Renal cortical epithelial cell (primary cell): ENCODE measurements at places on chromosomes 7 and 10. TPM values are rescaled to one million over a fixed set of nuclear protein-coding genes. Genes with fewer than 3 reads are reported as not detected.

CEP41 gene
- 11.3 and 18.7 TPM in 2 replicates for total RNA-seq

DENND2A gene
- 13.5 and 67.9 TPM in 2 replicates for total RNA-seq

DRGX gene
- not detected in 2 replicates for total RNA-seq

SPDYE2 gene
- 0.10 TPM in 1 of 2 replicates, not detected in the other for total RNA-seq

IGF2BP3 gene
- 43.9 and 50.8 TPM in 2 replicates for total RNA-seq

ACTL6B gene
- not detected in 2 replicates for total RNA-seq

FBXL13 gene
- total RNA-seq = 3.5 and 4.3 TPM in 2 replicates

CALHM2 gene
- total RNA-seq = 0.80 and 0.87 TPM in 2 replicates

OPALIN gene
- total RNA-seq = 0.05 TPM in 1 of 2 replicates, not detected in the other

GRCh38 chr7:127910670-127911069 is 120.6 kb downstream of the LRRC4 start:
- no peak for DNase-seq

- peak; percentile 93 for DNase-seq
These were observed 138.0 kb downstream of the TACC2 start for GRCh38 chr10:122126763-122127659.

DNA sequence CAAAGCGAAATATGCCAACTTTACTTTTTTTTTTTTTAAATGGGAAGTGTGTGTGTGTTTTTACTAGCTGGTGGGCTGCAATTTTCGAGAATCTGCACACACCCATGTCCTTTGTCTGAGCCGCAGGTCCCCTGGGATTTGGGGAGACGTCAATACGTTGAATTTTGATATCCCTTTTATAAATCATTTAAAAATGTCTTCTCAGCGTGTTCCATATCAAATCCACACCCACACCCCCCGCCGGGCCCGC is 404 bp upstream of the FMC1 start:
- DNase-seq = no peak

DNA sequence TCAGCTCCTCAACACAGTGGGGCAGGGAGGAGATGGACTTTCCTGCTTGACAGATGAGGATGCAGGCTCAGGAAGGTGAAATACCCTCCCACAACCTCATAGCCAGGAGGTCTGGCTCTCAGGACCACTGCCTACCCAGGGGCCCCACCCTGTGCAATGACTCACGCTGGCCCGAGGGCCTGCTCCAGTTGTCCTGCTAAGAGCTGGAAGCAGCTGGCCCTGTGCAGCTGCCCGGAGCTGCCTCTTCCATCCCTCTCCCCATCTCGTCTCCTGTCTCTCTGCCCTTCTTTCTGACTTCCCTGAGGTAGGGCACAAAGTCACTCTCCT is 123.9 kb downstream of the ZMIZ1 start:
- DNase-seq = peak; percentile 45

DNA sequence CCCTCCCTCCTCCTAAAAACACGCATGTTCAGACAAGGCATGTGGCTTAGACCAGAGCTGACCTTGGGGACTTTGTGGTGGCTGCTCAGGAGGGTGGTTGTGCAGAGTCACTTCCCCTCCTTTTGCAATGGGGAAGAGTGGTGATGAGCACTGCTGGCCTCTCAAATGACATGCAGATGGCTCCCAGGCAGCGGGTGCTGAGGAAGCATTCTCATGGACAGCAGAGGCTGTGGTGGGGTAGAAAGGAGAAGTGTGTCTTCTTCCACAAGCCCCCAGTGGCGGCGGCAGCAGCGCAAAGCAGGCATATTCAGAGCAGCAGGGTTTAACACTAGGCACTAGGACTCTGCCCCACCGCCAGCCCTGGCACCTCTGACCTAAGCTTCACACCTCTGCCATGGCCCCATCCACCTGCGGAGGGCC is 105.9 kb upstream of the ANLN start:
- no peak for DNase-seq

DNA sequence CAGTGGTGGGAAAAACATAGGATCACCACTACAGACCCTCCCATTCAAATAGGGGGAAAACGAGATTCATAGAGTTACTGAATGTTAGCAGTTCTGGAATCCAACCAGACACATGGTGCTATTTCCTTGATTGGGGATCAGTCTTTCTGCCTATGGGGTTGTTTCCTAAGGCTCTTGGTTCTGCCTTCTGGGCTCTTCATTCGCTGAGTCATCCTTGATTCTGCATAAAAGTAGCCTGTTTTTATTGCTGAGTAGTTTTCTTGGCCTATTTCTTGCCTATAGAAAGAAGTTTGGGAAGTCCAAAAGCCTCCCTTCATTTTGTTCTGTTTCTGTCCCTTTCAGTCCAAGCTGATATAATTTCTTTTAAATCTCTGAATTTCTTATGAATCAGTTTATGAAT is 99.3 kb upstream of the OIT3 start:
- peak; percentile 60 for DNase-seq

DNA sequence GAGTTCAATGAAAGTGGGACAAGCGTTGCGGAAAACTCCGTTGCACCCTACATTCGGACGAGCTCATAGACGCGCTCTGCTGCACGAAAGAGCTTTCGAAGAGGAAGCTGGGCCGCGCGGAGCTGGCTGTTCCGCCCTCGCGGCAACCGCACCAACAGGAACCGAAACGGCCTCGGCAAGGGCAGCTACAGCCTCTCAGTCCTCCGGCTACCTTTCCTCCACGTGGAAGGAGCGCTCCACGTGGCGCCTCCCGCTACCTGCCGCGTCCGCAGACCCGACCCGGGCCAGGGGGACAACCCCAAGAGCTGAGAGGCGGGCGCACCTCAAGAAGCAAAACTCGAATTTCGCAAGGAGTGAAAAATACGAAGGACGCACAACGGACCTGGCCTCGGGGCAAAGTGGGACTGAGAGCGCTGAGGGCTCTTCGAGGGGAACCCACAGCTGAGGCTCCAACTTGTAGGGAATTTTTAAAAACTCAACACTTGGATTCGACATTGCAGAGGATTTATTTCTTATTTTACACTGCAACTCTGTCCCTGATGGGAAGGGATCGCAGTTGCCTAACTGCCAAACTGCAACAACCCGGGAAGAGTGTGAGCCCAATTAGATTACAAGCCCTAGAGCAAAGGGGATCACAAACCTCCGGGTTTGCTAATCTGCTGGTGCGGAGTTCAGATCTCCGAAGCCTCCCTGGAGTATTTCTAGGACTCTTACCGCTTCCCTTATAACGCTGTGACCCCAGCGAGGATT is 1.4 kb downstream of the HPSE2 start:
- no peak for DNase-seq

- no peak for DNase-seq
These were observed 48.2 kb downstream of the PRLHR start for GRCh38 chr10:118547282-118547681.

DNA sequence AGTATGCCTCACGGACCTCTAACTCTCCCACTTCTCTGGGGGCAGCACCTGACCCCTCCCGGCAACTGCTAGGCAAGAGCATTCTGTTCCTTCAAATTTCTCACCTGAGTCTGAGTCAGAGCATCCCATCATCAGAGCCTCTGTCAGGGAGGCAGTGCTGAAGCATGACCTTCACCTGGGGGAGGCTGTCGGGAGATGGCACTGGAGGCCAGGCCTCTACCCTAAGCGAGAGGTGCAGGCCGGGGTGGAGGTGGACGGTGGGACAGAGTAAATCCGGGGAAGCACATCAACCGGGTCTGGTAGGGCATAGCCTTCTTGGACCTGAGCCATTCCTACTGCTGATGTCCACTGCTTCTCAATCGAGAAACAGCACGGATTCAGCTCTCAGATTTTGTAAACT is 90.4 kb downstream of the SPAG6 start:
- DNase-seq = no peak

GRCh38 chr10:27345455-27345920 is 104.9 kb upstream of the ACBD5 start:
- no peak for DNase-seq

DNA sequence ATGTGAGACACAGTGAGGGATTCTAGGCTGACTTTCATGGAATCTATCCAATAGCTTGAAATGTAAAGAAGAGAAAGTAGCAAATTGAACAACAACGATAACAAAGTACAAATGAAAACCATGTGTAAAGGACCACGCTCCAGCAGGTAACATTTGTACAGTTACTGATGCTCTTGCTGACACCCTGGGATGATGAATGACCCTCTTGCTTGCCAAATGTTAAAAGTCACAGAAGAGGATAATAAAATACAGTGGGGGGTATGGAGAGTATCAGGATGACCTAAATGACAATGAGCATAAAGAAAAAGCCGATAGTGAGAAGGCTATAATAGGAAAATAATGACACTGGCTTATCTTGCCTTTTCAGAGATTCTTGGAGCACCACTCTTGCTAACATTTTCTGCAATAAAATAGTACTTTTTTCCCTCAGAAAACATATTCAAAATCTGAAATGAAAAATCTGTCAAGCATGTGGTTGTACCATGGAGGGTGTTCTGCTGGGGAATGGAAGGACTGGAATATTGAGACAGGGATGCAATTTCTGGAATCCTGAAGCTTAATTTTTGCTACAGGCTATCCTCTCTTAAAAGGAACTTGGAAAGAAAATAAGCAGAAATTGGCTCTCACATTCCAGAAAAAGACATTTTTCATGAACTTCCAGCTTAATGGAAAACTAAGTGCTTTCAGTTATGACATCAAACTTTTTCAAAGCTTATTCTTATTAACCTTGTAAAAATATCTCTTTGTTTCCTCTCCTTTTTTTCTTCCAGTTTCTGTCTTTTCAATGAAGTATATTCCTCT is 303.2 kb upstream of the GHITM start:
- DNase-seq = no peak

- peak; percentile 36 for DNase-seq
These were observed 1.1 kb upstream of the GNAI1 start for GRCh38 chr7:80133361-80134114.

GRCh38 chr7:18689551-18689950 is 194.0 kb downstream of the HDAC9 start:
- DNase-seq = no peak

GRCh38 chr7:113197274-113197673 is 78.9 kb upstream of the SMIM30 start:
- peak; percentile 53 for DNase-seq
